ENCODE measurements at places on chromosomes 1 and 21. TPM values are rescaled to one million over a fixed set of nuclear protein-coding genes. Genes with fewer than 3 reads are reported as not detected.

The DPT gene
- 111 TPM for total RNA-seq

The RIMKLA gene
- 6.3 TPM for total RNA-seq

The COL24A1 gene
- 1.4 TPM for total RNA-seq

The ARID1A gene
- 38.5 TPM for total RNA-seq

The GJA8 gene
- total RNA-seq, result not detected

The VANGL2 gene
- 5.1 TPM for total RNA-seq

The SPATA45 gene
- total RNA-seq, result not detected

The S100A1 gene
- 1,254 TPM for total RNA-seq

The APOBEC4 gene
- total RNA-seq, result not detected

The TRPM2 gene
- 5.1 TPM for total RNA-seq

The CFHR2 gene
- total RNA-seq, result not detected

Measured in left cardiac atrium (tissue), 4 donors.